ENCODE measurements at places on chromosomes 2 and 18.

- no peak for DNase-seq
Measured at GRCh38 chr2:32534831-32535230, 93.0 kb upstream of the TTC27 start.

DNA sequence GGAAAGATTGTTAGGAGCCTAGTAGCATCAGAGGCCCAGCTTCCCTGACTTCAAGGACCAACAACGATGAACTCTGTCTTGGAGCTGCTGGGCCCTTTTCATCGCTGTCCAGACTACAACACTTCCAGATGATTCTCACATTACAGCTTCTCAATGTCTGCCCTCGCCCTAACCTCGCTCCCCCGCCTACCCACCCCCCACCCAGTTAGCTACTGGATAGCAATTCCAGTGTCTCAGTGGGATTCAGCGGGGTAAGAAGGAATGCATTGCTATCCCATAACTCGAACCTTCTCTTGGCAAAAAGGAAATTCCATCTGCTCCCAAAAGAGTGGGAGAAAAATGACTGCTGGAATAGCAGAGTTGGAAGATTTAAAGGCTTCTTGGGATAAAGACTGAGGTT lies 65.0 kb downstream of the RPL37A start:
- DNase-seq, result no peak

- DNase-seq, result peak; percentile 68
Measured at GRCh38 chr18:1663879-1664705, 759.4 kb downstream of the ADCYAP1 start.

- DNase-seq, result no peak
Measured at GRCh38 chr2:182911813-182912517, 45.5 kb upstream of the FRZB start.

DNA sequence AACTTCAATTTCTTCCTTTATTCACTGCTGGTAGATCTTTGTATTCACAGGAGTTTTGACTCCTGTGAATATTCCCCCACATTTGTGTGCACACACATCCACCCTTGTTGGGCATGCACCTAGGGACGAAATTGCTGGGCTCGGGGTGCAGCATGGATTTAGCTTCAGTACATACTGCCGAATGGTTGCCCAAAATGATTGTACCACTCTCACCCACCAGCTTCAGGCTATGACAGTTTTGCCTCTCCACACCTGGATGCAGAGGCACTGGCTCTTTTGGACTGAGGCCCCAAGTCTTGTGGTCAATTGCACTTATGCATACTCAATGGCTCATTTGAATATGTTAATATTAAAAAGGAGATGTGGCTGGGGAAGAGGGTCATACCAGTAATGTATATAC lies 65.1 kb upstream of the ODC1 start:
- no peak for DNase-seq

DNA sequence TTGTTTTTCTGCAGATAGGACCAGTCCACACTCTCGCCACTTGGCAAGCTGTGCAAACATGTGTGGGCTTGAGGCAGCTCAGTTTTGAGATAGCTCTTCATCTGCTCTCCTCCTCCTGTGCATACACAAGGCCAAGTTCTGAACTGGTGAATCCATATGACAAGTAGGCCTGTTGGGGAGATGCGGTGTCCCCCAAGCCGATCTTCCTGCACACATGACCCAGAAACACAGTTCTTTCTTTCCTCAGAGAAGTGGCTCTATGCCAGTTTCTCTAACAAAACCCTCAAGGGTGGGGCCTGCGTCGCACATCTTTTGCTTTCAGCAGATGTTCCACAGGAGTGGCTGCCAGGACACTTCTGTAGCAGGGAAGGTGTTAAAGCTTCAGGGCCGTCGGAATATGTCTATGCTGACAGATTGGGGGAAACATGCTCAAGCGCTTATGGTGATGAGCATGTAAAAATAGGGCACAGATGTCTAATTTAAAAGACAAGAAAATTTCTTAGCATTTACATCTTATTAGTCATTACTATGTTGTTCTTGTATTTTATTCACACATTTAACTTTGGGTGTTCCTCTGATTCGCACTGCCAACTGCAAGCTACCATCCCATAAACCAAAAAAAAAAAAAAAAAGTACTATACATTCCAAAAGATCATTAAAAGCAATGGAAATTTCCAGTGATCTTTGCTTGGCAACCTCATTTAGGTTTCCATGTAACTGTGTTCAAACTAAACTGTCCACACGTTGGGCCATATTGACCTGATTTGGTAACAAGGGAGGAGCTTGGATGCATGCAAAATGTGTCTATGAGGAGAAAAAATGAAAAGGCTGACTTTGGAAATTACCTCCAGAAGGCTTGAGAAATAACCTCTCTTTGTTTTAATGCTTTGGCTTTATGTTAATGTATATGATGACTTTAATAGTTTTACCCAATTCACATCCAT lies 1055.5 kb upstream of the KLHL29 start:
- no peak for DNase-seq

DNA sequence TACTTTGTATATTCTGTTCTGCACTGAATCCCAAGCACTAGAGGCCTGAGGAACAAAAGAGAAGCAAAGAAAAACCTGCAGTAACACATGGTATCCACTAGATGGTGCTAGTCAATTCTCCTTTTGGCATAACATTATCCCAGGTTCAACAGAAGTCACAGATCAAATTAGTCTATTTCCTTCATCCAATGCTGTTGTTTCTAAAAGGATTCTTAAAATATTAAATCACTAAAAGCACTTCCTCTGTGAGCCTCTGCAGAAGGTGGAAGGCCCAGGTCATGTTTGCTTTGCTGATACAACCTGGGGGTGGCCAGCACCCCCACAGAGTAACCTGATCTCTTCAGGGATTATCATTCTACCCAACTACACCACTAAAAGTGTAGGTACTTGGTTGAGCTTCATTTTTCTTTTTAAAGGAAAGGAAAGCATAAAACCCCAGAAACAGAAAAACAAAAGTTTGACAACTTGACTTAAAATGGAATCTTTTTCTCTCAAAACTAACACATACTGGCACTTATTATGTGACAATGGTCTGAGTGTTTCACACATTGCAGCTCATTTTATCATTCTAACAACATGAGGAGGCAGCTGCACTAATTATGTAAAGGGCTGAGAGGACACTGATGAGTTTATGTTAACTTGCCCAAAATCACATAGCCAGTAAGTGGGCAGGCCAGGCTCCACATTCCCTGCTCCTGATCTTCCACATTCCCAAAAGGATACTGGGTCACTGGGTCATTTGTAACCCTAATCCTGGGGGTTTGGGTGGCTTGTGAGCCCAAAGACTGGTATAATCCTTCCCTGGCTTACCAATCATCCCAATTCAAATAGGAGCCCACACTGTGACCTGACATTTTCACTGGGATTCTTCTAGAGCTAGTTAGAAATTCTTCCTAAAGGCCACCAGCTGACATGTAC lies 66.8 kb upstream of the DNER start:
- DNase-seq, result peak; percentile 55

DNA sequence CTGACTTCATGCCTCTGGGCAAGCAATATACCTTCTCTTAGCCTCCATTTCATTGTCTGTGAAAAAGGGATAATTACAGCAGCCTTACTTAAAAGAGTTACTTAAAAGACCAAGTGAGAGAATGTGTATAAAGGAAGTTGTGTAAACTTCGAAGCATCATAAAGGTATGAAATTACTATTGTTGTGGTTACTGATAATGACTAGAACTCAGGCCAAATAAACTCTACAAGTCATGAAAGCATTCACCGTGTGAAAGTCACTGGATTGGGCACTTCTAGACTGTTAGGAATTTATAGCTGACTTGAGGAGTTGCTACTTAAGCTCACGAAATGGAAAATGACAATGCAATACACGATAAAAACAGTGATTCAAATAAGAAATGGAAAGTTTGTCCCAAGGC lies 67.4 kb upstream of the HAAO start:
- DNase-seq, result peak; percentile 38

- peak; percentile 68 for DNase-seq
Measured at GRCh38 chr2:158179660-158180059, 78.0 kb downstream of the UPP2 start.

DNA sequence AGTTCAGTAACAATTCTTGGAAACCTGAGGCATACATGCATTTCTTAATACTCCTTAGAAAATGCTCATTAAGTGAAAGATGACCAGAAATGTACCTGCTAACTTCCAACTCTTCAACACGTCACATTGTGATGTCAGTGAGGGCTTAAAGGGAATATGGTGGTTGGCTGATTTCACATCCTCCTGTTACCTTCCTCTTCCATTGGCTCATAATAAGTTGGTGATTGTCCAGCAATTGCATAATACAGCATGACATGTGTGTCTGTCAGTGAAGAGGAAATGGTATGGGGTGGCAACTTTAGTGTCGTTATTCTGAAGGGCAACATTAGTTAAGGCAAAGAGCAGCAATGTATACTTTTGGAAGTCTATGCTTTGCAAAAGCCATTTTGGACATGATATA lies 26.0 kb downstream of the PLEK start:
- peak; percentile 46 for DNase-seq

DNA sequence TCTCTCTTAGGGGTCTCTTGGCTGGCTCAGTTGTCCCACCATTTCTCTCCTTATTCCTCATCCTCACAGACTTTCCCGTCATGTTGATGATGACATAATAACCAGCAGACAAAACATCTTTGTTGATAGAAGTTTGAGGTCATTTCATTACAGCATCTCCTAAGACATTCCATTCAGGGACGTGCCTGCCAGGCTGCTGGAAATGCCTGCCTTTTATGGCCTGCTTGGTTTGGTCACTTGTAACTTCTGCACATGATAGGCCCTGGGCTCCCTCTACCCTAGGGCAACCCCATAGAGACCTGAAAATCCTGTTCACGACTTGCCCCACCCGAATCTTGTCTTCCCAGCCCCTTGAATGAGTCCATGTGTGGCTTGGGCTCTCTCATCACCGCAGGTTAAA lies 81.7 kb downstream of the SDC1 start:
- DNase-seq, result no peak

GRCh38 chr2:10880586-10881321 lies 31.0 kb upstream of the KCNF1 start:
- DNase-seq, result no peak

GRCh38 chr2:195533771-195534642 lies 123.0 kb upstream of the SLC39A10 start:
- peak; percentile 49 for DNase-seq

GRCh38 chr2:222731201-222731621 lies 59.8 kb downstream of the MOGAT1 start:
- DNase-seq, result no peak

GRCh38 chr18:58041633-58042032 lies 2.4 kb upstream of the NEDD4L start:
- DNase-seq, result peak; percentile 31

GRCh38 chr18:58671632-58672564 lies 633 bp downstream of the MALT1 start:
- DNase-seq, result peak; percentile 42

DNA sequence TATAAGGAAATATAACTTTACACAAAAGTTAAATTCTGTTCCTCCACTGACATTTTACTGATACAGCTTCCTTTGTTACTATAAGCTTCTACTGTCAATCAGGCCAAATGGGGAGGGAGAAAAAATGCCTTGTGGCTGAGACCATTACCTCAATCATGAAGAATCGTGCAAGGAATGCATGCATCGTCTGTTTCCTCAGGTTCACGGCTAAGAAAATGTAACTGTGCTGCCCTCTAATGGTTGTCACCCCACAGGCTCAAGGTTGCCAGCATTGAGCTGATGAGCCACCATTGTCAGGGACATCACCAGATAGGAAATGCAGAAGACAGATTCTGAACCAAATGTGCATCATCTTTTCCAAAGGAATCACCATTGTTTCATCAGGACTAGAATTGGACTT lies 426.9 kb downstream of the CDH2 start:
- DNase-seq, result peak; percentile 32

DNA sequence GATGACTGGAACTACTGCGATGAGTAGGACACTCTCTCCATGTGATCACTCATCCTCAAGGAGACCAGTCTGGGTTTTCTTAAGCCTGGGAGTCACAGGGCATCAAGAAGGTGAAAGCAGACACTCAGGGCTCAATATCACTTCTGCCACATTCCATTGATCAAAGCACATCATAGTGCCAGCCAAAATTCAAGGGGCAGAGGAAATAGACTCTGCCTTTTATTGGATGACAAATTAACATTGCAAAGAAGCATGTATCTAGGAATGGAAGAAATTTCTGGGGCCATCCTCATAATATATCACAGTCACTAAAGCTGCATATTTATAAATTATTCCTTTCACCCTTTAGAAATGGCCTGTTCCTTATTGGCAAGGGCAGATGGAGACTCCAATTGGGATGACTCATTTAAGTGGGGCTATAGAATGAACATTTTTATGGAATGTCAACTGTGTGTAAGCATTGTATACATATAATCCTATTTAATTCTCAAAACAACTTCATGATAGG lies 114.8 kb upstream of the CDC42EP3 start:
- DNase-seq, result no peak

GRCh38 chr18:55396267-55396905 lies 191.6 kb downstream of the TCF4 start:
- no peak for DNase-seq

DNA sequence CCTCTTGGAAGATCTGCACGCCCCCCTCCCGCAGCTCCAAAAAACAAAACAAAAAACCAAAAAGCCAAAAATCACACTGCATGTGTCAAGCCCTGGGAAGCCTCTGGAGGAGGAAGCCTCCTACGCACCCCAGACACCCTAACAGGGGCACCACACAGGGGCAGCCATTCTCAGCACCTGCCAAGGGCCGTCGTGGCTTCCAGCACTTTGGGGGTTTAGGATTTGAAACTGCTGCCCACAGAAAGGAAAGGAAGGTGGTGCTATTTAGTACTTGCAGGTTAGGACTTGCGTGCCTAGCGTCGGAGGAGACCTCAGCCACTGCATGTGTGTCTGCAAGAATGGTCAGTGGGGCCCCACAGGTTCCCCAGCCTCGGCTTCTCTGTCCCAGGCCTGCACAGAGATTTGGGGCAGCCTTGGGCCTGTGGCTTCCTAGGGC lies 419 bp upstream of the GPR55 start:
- no peak for DNase-seq

DNA sequence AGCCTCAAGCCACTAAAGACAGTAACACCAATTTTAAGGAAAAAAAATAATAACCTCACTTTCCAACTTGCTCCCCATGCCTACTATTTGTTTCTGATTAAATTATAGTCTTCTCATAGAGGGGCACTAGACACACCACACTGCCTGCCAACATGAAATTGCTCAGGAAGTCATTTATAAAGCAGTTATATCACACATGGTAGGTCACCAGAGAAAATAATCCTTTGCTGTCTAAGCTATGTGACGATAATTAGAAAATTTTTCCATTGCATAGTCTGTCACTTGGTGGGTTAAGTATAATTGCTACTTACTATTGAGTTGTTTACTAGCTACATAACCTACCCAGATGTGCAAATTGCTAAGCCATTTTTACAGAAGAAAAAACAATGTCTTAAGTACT lies 85.2 kb downstream of the INO80D start:
- no peak for DNase-seq

GRCh38 chr2:30252723-30253701 lies 21.7 kb downstream of the LBH start:
- DNase-seq, result peak; percentile 59

- DNase-seq, result peak; percentile 70
Measured at GRCh38 chr2:172484253-172484652, 56.9 kb downstream of the ITGA6 start.

- DNase-seq, result no peak
Measured at GRCh38 chr2:37471994-37472393, 127.6 kb downstream of the QPCT start.

Data from KBM-7 (cell line).